SK-MEL-5 (cell line): ENCODE measurements at places on chromosomes 7 and 10. TPM values are rescaled to one million over a fixed set of nuclear protein-coding genes. Genes with fewer than 3 reads are reported as not detected.
A peak's percentile ranks its signal among the peaks of the same experiment; 100 is the strongest.

GRCh38 chr7:114293289-114294012 is 121.2 kb upstream of the FOXP2 start:
- DNase-seq: no peak

GRCh38 chr7:113122744-113123143 is 4.4 kb upstream of the SMIM30 start:
- DNase-seq: no peak

DNA sequence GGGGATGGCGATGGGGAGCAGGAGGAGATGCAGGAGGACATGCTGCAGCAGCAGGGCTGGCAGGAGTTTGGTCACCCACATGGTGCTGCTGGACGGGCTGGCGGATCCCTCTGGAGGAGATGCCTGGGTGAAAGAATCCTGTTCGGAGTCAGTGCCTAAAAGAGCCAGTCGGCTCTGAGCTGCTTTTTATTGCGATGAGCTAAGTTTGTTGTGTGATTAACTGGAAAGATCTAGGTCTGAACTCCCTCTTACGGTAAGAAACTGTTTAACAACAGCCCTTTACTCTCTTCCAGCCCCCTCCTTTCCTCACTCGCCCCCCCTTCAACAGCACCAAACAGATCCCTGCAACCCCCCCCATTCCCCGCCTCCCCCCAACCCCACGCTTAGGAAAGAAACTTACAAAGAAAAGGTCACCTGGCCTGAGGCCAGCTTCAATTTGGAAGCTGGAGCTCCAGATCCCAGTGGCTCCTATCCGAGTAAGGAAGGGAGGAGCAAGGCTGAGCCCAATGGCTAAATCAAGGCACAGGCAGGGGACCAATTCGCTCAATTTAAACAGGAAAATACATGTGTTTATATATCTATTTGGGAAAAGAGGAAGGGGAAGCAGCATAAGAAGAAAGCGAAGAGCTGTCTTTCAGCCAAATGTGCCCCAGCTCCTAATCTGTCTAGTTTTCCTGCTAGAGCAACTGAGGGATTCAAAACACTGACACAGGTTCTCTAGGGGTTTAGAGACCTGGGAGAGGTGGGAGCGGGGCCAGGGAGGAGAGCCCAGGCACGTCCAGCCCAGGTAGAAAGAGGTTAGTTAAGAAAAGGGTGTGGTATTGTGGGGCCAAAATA is at the start of gene HGF:
TSS of gene HGF (minus strand) at position 157 of the 837 bp plus-strand sequence. CDS start at position 81, 76 bp downstream.
- peak; percentile 28 for DNase-seq

GIMAP6 gene
- not detected in 2 replicates for total RNA-seq

GRCh38 chr10:83919187-83919586 is 220.1 kb upstream of the GHITM start:
- DNase-seq: no peak

- DNase-seq: peak; percentile 91
Observed at GRCh38 chr10:29169021-29169420, 119.8 kb upstream of the LYZL1 start.

DNA sequence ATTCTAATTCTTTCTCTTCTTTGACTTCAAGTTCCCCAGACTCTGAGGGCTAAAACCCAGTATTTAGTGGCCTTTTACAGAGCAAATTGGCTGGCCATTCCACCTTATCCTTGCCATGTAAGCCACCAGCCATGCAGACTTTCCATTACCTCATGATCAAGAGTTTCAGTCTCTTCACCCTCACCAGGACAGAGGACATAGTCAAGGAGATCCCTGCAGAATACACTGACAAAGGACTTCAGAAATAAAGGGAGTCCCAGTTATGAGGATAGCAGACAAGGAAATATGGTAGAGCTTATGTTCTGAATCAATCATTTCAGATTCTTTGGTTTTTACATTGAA is 1080.4 kb upstream of the C7orf33 start:
- DNase-seq: no peak

AGMO gene
- total RNA-seq: 1.0 and 2.7 TPM in 2 replicates

- no peak for DNase-seq
Observed at GRCh38 chr7:102473271-102473991, 5.3 kb downstream of the POLR2J start.

MMP21 gene
- total RNA-seq: not detected in 2 replicates

GRCh38 chr10:1572519-1573333 is 164.6 kb downstream of the ADARB2 start:
- DNase-seq: no peak
